IPS DF 19.7 (cell line): ENCODE measurements at places on chromosomes 4 and X.

DNA sequence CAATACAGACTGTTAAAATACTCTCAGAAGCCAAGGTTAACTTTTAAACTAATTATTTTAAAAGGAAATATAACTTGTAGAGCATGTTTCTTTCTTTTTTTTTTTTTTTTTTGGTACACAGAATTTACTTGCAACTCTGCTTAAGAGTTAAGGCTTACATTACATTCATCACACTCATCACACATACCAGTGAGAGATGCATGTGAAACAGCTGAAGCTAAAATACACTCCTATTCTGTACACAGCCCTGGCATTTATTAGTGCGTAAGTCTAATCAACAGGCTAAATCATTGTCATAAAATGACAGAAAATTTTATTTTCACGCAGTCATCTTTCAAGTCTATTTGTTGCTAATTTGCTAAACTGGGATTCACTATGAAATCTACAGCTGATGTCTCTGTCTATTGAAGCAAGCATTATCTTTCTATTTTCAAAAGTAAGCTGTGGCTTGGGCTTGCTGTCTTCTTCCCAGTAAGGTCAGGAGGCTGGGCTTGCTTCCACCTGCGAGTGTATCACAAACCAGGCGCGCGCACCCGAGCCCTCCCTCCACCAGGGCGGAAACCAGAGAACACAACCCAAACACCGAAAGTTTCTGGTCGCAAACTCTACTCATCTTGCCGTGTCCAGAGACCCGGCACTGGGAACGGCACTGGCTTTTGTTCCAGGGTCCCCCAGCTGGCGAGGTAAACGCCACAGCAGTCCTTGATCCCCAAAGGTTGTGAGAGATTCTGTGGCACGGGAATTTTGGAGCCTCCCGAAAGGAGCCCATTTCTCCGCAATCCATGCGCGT lies 3.9 kb downstream of the MAML3 start:
- DNase-seq, result no peak

DNA sequence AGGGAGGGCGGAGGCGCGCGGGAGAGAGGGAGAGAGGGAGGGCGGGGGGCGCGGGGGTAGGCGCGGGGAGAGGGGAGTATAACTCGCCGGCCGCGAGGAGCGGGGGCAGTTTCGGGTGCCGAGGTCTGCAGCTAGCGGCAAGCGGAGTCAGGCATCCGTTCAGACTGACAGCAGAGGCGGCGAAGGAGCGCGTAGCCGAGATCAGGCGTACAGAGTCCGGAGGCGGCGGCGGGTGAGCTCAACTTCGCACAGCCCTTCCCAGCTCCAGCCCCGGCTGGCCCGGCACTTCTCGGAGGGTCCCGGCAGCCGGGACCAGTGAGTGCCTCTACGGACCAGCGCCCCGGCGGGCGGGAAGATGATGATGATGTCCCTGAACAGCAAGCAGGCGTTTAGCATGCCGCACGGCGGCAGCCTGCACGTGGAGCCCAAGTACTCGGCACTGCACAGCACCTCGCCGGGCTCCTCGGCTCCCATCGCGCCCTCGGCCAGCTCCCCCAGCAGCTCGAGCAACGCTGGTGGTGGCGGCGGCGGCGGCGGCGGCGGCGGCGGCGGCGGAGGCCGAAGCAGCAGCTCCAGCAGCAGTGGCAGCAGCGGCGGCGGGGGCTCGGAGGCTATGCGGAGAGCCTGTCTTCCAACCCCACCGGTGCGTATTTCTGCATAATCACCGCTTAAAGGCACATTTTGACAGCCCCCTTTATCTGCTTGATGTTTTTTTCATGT lies at the start of gene POU4F2:
Gene POU4F2 (plus strand): TSS at position 108 of the 720 bp plus-strand sequence. CDS start 248 bp downstream, at position 356.
- DNase-seq, result no peak

GRCh38 chr4:180799798-180800197 lies 1443.4 kb upstream of the TENM3 start:
- DNase-seq, result no peak

DNA sequence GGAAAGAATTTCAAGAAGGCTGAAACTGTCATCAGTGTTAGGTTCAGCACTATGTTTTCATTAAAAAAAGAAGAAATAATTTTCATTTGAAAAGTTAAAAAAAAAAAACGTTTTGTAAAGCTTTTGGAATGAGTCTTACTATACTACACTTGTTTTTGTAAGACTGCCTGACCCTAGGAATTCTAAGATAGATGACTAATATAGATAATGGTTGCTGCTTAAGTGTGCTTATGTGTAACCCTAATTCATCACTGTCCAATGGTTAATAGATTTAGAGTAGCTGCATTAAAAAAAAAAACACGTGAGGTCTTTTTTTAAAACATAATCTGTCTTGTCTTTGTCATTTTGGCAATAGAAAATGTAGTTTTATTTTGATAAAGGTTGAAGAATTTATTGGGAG lies 323.2 kb downstream of the IL1RAPL1 start:
- no peak for DNase-seq

DNA sequence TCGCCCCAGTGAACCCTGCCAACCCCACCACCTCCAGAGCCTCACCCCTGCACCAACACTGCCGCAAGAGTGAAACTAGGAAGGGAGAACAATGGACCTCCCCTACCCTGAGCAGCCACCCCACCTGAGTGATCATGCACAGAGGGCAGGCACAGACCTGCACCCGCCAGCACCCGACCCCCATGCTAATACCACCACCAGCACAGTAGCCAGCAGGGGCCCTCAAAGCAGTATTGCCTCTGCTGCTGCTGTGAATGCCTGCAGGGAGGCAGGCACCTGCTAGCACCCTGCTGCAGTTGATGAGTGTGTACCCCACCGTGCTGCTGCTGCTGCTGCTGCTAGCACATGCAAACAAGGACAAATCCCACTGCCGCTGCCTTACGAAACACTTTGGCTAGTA lies 100.1 kb downstream of the RAB28 start:
- DNase-seq, result no peak

GRCh38 chrX:148728901-148729300 lies 228.5 kb downstream of the AFF2 start:
- no peak for DNase-seq

GRCh38 chrX:150919401-150919800 lies 20.9 kb upstream of the CD99L2 start:
- no peak for DNase-seq

DNA sequence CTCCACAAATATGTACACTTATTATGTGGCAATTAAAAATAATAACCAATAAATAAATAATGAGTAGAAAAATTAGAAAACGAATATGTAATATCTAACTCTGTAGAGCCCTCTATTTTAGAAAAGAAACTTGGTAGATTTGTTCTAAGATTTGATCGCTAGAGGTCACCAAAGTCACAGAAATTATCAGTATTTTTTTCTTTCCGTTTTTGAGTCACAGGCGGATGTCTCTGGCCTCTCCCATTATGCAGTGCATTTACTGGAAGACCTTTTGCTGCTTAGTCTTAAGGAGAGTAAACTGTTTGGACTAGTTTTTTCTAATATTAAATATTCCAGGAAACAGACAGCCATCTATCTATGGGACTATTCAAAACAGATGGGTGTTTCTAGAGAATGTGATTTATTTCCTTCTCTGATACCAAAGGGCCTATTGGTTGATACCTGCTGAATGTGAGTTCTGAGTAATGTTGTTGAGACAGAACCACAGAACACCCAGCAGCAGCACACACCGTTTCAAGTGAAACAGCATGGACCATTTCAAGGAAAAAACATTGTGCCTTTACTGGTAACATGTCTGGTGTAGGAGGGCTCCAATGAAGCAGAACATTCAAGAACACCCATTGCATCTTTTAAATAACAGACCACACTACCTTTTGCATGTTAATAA lies 34.0 kb upstream of the GYPA start:
- DNase-seq, result no peak

DNA sequence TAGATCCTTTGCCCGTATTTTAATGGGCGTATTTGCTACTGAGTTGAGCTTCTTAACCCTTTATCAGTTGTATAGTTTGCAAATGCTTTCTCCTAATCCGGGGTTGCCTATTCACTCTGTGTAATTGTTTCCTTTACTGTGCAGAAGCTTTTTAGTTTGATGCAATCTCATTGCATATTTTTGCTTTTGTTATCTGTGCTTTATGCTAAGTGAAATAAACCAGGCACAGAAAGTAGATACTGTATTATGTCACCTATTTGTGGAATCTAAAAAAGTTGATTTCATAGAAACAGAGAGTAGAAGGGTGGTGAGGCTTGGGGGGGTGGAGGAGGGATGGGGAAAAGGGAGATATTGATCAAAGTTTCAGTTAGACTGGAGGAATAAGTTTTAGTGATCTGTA lies 17.7 kb downstream of the OGT start:
- DNase-seq, result no peak

- no peak for DNase-seq
Measured at GRCh38 chrX:40721489-40722106, 13.7 kb downstream of the MED14 start.

- DNase-seq, result no peak
Measured at GRCh38 chr4:94490437-94490836, 38.7 kb downstream of the PDLIM5 start.

DNA sequence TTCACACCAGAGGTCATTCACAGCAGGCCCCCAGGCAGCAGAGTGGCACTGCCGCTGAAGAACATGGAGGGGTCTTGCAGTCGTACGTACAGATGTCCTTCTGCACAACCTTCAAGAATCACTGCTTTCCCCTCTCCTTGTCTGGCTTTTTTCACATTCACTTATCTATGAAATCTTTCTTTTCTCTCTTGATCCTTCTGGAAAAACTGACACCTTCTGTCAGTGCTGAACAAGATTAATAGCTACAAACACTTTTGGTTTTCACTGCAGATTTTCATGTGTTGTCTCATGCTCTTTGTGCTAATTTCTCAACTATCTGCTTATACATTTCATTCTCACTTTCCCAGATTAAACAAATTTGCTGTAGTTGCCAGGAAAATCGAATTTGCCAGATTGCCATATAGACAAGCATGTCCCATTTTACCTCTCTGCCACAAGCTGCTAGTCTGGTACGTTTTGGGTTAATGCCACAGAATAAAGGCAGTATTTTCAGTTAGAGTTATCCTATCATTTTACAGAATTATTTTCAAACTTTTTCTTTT lies 83.1 kb downstream of the RPS3A start:
- no peak for DNase-seq

DNA sequence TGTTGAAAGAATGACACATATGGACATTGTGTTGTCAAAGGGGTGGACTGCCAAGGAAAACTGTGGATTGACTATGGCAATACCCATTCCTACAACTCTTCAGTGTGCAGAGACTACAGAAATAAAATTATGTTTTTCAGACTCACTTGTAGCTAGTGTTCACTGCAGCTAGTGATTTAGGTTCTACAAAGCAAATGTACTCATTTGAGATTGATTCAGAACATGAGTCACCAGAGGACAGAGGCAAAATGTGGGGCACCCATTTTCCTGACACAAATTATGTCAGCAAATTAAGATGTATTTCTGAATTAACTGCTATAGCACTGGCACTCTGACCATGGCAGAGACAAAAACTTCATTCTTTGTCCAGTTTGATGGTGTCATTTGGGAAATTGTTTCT lies 40.7 kb downstream of the SPCS3 start:
- DNase-seq, result no peak

- DNase-seq, result no peak
Measured at GRCh38 chr4:53809816-53810215, 218.5 kb upstream of the LNX1 start.

DNA sequence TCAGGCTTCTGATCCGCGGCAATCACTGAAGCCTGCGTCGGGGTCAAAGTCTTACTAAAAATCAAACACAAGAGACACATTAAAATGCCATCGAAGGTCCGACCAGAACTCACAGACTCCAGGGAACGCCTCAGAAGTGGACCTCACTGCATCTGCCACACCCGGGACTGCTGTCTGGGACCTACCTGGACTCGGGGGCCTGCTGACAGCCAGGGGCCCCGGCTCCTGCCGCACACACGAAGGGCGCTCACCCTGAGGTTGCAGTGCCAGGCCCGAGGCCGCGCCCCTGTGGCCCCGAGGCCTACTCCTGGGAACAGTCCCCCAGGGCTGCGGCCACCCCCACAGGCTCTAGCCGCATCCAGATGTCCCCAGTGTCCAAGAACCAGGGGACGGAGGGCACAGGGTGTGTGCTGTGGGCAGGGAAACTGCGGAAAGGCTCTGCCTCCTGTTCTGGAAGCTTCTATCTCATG lies 7.4 kb downstream of the CTBP1 start:
- DNase-seq, result no peak

- no peak for DNase-seq
Measured at GRCh38 chr4:1863297-1864033, 7.5 kb upstream of the LETM1 start.

- no peak for DNase-seq
Measured at GRCh38 chr4:76787898-76788297, 110.0 kb downstream of the SOWAHB start.

DNA sequence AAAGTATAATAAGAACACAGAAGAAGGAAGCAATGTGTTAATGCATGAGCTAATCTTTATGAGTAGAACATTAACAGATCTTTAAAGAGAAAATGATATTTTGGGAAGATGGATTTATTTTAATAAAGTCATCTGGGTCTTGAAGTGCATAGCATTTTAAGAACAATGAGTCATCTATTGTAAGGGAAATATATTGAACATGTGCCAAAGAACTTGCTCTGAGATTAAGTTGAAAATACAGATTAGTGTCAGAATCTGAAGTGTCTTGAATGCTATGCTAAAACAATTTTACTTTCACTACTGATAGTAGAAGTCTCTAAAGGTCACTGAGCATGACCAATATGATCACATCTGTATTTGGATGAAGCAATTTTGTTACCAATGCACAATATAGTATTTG lies 776.7 kb upstream of the GRID2 start:
- DNase-seq, result no peak

- DNase-seq, result no peak
Measured at GRCh38 chr4:142778900-142779299, 67.2 kb downstream of the INPP4B start.

DNA sequence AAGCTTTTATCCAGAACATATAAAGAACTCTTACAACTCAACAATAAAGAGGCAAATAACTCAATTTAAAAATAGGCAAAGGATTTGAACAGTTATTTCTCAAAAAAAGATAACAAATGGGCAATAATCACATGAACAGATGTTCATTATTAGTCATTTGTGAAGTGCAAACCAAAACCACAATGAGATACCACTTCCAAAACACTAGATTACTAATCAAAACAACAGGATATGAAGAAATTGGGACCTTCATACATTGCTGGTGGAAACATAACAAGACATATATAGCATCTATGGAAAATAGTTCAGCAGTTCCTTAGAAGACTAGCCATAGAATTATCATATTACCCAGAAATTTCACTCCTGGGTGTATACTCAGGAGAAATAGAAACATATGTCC lies 224.6 kb downstream of the FBXO8 start:
- no peak for DNase-seq

DNA sequence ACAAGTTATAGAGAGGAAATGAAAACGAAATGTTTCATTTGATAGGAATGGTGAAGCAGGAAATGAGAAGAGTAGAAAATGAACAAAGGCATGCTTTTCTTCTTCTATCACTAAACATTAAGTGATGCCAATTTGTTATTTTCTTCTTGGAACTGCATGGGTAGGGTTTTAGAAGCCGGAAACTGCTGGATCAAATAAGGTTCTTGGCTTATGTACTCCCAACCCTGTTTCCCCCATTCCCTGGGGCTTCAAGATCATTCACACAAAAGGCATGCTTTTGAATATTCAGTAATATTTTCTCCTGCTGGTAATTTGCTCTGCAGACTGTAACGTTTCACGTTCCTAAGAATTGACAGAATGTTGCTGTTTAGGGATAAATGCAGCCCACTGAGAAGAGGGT lies 224.1 kb downstream of the NLGN4X start:
- no peak for DNase-seq
